ENCODE measurements at places on chromosomes 11 and 22.

DNA sequence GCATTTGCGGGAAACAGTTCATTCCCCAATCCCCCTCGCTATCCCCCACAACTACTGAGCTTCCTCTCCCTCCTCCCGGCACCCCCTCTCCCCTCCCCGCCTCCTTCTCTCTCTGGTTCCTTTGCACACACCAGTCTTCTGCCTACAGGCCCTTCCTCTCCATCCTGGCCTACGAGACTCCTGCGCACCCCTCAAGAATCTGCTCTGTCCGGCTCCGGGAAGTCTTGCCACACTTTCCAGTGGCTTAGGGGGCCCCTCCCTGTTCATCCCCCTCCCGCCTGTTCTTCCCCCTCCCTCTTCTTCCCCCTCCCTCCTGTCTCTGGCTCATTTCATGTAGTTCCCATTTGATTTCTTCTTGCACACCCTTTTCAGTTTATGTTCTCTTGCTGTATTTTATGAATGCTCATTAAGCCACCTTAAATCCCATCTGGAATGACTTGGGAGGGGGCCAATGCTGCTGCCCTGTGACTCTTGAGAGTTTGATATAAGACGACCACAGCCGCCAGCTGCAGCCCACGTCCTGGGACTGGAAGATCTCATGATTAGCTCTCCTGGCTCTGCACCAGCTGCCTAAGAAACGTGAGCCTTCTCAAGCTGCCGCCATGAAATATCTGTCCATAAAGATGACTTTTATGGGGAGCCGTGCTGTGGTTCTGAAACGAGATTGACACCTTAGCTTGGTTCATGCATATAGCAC, 50.9 kb downstream of the RPS6KA4 start:
- DNase-seq = peak; percentile 45

GRCh38 chr11:44709966-44710365, 16.8 kb upstream of the TSPAN18 start:
- peak; percentile 62 for DNase-seq

GRCh38 chr11:64344787-64345186, 4.8 kb downstream of the CCDC88B start:
- DNase-seq = no peak

GRCh38 chr11:121298774-121299173, 6.2 kb downstream of the SC5D start:
- no peak for DNase-seq

DNA sequence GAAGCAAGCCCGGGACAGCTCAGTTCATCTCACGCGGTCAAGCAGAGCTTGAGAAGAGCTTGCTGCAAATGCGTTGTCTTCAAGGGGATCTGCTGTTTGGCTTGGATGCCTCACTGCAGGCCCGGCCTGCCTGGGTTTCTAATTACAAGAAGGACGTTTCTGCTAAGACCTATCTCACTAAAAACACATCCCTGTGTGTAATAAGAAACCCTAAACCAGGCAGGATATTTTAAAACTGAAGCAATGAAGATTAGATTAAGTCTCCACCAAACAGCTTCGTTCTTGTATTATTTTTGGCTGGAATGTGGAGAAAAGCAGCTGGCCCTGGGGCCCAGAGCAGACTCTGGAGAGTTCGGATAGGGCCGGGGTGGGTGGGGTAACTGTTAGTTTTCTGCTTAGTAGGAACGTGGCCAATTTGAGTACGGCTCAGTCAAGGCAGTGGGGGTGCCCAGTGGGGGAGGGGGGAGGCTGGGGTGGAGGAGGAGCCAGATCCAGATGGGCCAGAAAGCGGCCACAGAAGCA, 6.0 kb downstream of the PKNOX2 start:
- DNase-seq = no peak

- DNase-seq = no peak
Measured at GRCh38 chr11:93051186-93051585, 81.7 kb downstream of the MTNR1B start.

DNA sequence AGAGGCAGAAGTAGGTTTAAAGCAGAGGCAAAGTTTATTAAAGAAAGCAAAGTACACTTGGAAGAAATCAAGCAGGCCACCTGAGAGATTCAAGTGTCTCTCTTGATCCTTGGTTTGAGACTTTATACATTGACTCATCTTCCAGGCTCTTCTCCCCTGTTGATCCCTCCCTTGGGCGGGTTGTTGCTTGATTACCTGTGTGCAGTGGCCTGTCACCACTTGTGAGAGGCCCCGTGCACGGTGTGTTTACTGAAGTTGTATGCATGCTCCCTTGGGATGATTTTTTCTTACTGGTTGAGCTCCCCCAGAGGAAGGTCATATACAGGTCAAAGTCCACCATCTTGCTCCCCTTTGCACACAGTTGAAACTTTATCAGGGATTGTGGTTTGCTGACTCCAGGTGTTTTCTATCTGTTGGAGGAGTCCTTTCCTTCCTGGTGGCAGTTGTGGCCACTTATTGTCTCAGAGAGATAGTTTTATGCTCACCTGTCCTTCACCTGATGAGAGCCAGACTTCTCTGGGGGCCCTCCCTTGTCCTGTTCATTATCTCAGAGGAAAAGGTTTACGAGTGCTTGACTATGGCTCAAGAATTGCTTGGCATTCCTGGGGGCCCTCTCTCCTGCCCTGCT, 16.3 kb upstream of the RBMXL2 start:
- DNase-seq = no peak

DNA sequence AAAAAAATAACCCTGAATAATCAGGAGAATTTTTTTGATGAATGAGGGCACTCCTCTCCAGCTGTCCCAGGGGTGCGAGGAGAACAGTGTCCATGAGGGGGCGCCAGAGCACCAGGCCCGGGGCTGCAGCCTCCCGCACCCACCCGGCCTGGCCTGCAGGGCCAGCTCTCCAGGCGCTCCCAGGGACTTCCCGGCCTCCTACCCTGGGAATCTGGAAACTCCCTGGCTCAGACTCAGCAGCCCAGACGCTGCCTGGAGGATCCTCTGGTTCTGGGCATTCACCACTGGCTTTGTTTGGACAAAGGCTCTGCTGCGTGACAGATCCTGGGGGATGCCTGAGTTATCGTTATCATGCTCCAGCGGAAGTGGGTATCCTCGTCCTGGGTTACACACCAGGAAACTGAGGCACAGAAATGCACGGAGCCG, 31.0 kb downstream of the MCM5 start:
- DNase-seq = peak; percentile 83

DNA sequence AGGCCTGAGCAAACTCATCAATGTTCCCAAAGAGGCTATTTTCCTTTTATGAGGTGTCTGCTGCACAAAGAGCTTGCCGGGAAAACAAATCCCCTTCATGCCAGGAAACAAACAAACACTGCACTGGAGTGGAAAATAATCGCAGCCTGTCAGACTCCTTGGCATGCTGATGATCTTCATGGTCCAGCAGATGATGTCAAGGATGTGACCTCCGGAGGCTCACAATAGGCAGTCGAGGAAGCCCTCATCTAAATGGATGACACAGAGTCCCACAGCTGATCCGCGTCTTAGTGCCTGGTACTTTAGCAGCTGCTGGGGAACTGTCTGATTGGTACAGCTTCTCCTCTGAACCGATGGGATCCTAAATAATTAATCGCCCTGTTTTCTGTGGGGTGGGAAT, 187.6 kb downstream of the TENM4 start:
- DNase-seq = no peak

DNA sequence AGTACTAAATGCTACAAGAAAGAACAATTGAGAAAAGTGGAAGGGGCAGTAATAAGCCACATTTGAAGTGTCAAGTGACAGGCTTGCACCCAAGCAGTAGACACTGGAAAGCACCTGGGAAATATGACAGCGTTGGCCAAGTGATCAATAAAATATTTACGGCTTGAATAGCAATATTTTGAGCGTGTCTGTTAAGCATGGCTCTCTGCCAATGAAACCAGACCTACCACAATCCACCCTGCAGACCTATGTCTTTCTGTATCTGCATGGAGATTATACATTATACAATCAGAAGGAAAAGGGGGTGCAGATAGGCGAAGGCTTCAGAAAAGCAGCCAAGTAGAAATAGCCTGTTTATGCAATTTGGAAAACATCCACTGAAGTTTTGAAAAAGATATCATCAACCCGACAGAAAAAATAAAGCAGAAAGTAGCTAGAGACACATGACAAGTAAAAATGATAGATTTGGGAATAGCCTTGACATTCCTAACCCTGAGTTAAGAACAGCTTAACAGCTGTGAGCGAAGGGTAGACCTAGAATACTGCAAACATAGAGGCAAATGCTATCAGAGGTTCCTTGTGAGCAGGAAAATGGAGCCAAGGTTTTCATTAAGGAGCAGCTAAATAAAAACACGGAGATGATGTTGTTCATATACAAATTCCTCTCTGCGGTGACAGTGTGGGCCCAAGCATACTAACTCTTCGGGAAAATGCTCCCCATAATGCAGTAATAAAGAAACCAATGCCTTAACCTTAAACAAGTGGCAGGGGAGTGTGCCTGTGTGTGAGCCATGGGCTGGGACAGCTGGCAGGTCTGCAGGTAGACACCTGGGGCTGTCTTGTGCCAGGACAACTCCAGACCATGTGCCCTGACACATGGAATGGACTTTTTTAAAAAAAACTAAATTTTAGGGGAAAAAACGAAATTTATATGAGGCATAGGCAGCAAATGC, 71.3 kb downstream of the ETS1 start:
- DNase-seq = no peak

DNA sequence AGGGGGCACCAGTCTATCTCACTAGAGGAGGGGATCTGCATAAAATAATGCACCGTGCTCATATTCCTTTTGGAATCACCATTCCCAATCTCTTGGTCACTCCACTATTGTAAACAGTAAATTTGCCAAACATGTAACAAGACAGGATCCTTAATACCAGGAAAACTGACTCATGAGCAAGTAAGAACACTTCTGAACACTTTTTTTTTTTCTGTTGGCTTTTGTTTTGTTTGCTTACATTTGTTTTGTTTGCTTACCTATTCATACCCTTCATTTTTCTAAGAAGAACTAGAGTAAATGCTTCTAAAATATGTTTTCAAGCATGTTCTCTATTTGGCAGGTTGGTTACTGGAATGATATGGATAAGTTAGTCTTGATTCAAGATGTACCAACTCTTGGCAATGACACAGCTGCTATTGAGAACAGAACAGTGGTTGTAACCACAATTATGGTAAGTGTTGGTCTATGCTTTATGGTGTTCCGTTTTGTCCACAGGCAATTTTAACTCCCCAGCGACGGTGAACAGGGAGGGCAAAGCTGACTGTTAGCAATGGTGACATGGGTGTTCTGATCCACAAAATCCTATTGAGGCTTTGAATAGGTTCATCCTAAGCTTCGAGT, 111.8 kb downstream of the MSANTD4 start:
- no peak for DNase-seq

GRCh38 chr22:27252282-27253049, 549.1 kb downstream of the MN1 start:
- peak; percentile 52 for DNase-seq

- DNase-seq = no peak
Measured at GRCh38 chr11:95455228-95455970, 224.4 kb upstream of the SESN3 start.

GRCh38 chr11:109059402-109059801, 362.6 kb upstream of the C11orf87 start:
- no peak for DNase-seq

DNA sequence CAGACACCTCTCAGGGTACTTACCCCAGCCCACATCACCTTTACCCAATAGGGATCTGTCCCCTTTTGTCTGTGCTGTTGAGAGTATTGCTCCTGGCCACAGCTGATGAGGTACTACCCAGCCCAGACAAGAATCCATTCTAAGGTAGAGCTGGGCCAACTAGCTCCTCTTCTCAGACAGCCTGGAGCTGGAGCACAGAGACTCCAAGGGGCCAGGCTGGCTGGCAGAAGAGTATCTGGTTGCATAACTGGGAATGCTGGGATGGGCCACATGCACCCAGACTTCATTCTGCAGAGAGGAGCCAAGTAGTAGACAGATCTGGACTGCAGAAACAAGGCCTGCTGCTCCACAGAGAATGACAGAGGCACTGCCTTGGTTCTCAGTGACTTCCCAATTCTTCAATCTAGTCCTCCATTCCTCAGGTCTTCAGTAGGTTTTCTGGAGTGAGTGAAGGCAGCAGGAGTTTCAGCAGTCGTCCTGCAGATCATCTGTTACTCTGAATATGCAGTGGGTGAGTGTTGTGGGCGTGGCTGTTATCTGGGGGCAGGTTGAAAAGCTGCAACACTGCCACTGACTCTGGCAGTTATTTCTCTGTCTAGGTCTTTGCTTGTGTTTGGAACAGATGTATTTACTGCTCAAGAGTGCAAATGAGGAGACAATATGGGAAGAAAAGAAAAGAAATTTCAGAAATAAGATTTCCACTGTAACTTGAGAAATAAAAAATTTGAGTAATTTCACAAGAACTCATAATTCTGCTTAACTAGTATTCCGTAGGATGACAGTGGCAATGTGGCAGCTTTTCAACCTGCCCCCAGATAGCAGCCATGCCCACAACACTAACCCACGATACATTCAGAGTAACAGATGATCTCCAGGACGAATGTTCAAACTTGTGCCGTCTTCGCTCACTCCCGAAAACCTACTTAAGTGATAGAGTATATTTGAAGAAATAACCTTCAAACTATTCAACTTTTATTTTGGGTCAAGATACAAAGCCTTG, 34.9 kb downstream of the MAPK1 start:
- no peak for DNase-seq

GRCh38 chr22:35477911-35478582, 62.6 kb upstream of the RASD2 start:
- peak; percentile 89 for DNase-seq

- peak; percentile 76 for DNase-seq
Measured at GRCh38 chr11:67583247-67584204, at the start of gene GSTP1. TSS of gene GSTP1 (plus strand) at chr11:67583812. CDS start at chr11:67583844, 32 bp downstream.

DNA sequence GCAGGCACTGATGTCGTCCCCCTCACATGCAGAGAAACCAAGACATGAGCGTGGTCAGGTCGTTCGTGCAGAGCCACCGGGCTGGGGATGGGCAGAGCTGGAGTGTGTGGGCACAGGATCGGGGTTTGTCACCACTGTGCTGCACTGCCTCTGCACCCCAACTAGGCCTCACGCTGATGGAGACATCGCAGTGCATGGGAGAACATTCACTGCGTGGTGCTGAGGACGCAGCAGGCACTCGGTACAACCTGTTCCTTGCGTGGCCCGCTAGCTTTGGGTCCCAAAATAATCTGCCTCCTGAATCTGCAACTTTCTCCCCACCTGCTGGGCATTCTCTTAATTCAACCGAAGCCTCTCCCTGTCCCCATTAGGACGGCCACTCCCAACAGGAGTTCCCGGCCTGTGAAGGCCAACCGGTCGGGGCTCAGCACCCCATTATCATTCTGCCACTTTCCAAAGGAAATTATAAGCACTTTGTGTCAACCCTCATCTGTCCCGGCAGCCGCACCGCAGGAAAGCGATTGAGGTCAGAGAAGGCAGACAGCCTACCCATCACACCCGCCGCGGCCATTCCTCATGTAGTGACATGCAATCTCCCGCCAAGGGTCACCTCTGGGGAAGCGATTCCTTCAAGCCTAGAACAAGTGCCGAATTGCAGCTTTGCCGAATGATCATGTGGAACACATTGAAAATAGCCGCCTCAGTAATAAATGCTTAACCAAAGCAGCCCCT, 490.4 kb downstream of the MN1 start:
- no peak for DNase-seq

Measured in A172 (cell line).